Stimulated activated CD8-positive, alpha-beta memory T cell treated with anti-CD3 and anti-CD28 coated beads, Interleukin-4, amount 100 ng/mL, for 1 hour (primary cell): ENCODE measurements at places on chromosomes 16 and 17.

DNA sequence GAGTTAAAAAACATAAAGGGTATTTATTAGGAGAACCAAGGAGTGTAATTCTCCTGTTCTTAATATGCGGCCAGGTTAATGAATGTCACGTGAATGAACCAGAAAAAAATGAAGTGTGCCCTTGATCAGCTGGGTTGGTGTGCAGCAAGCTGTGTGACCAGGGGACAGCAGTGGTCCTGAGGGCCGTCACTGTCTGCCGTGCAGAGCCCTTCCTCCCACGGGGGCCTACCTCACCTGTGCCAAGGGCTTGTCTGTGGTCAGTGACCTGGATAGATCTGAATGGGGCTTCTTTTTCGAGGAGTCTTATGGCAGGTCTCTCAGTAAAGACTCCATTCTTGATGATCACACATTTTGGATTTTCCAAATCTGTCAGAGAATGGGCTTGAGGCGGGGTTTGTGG lies 17.7 kb upstream of the STH start:
- no peak for DNase-seq

DNA sequence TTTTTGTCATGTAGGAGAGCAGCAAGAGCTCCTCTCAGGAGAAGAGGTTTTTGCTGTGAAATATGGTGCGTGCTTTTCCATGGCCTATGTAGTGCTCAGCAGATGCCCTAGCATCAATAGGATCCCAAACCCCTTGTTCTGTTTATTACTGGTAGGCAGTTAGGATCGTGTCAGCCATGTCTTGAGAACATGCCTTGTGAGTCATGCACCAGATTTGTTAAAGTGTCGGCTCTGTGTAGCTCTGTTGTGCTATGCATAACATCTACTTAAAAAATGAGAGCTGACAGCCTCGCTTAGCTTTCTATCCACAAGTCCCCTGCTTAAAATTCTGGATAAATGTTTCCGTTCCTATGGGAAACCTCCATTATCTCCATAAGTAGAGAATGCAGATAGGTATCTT lies 4.4 kb upstream of the EIF4A3 start:
- DNase-seq = no peak

DNA sequence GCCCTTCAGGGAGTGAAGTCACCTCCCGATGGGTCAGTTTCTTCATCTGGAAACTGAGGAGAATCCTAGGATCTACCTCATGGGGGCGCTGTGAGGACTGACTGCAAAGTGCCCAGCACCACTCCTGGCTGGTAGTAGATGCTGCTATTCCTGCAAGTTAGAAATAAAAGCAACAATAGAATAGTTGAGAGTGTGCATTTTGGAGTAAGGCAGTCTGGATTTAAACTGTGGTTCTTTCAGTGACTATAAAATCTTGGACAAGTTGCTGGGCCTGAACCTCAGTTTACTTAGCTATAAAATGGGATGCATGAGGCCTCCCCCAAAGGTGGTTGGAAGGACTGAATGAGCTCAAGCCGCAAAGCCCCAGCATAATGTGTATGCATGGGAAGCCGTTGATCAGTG lies 70.6 kb downstream of the CYB5B start:
- no peak for DNase-seq

DNA sequence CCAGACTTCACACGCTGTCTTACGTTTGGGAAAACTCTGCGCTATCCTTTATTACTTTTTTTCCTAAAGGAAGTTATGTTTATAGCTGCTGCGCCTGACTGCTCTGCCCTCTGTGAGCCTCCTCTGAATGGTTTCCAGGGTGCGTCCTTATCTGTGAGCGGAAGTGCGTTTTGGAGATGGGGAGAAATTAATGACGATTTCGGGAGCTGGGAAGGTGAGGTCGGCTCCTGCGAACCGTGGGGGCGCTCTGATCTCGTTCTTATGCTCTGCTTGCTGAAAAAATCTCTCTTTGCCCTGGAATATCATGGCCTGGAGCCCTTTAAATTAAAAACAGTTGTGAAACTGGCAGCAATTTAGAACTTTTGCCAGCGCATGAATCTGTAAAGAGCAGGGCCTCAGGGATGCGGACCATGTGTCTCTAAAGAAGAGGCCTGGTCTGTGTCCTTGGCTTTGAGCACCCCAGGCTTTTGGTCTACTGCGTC lies 135.7 kb upstream of the ZFHX3 start:
- no peak for DNase-seq

GRCh38 chr16:67198238-67198734 lies 645 bp upstream of the ELMO3 start:
- no peak for DNase-seq

GRCh38 chr17:74107107-74107506 lies 96.4 kb upstream of the RPL38 start:
- no peak for DNase-seq

DNA sequence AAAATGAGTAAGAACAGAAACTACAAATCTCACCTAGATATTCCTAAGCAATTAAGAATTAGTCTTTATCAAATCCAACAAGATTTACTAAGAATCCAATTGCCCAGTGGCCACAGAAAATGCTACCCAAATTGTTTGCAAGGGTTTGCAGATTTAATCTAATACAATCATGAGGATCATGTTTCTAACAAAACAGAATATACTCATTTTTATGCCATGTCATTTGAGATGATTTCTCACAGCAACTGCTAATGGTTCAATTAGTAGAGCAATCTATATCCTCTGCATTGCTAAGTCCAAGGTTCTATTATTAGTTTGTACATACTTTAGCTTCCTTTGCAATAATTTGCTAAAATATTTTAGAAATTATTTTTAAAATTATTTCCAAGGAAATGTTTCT lies 41.2 kb downstream of the HELZ start:
- no peak for DNase-seq

DNA sequence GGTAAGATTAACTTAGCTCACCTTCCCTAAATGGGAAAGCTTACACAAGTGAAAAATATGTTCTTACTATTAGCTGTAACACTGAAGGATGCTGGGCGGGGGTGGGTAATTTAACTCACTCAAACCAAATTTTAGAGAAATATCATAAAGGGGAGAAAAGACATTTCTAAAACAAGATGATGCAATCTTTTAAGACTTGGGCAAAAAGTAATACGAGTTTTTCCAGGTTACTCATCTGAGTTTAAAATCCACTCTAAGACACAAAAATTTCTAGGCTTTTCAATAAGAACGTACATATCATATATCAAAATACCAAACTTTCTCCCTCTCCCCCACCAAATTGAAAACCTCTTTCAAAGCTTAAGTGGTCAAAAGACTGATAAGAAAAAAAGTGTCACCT lies 228.8 kb downstream of the CEP112 start:
- DNase-seq = no peak

- no peak for DNase-seq
These were observed 12.0 kb upstream of the RNF157 start for GRCh38 chr17:76252040-76252954.

- DNase-seq = no peak
These were observed 4.3 kb downstream of the KLHL36 start for GRCh38 chr16:84652566-84652965.

- DNase-seq = no peak
These were observed 127.9 kb downstream of the ENGASE start for GRCh38 chr17:79202480-79202879.

DNA sequence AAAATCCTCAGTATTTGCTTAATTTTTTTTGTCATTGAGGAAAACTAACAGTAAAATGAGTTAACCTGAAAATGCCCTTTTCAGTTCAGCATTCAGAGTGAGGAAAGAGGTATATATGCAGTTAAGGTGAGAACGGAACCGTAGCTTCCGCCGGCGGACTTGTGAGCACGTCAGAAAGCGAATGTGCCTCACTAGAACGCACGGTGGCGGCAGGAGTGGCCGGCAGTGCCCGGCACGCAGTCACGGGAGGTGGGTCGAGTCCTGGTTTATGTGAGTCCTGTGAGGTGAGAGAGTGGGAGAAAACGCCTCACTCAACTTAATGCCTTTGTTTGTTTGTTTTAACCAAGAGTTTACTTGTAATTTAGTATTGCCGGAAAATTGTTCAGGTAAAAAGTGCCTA lies 6.1 kb downstream of the SEC14L1 start:
- no peak for DNase-seq

- DNase-seq = no peak
These were observed at the start of gene PIK3R6 for GRCh38 chr17:8867361-8867981. Gene PIK3R6 (minus strand): TSS chr17:8867674. CDS start chr17:8849794, 17,880 bp downstream.

GRCh38 chr17:45896803-45897693 lies 2.7 kb downstream of the MAPT start:
- no peak for DNase-seq

- DNase-seq = no peak
These were observed 30.4 kb upstream of the PITPNA start for GRCh38 chr17:1592751-1593629.

DNA sequence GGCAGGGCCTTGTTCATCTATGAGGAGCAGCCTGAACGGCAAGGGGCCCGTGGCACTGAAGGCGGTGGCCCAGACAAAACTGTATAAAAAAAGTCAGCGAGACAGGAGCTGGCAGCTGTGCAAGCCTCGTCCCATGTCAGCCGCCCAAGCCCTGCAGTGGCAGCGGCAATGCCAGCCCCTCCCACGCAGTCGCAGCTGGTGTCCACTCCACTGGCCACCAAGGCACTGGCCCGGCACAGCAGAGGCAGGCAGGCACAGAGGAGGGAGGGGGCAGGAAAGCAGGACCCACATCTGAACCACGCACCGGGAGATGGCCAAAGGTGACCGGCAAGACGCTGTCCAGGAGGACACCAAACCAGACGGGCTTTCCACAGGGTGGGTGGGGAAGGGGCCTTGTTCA lies 15.9 kb upstream of the C16orf95 start:
- DNase-seq = no peak

DNA sequence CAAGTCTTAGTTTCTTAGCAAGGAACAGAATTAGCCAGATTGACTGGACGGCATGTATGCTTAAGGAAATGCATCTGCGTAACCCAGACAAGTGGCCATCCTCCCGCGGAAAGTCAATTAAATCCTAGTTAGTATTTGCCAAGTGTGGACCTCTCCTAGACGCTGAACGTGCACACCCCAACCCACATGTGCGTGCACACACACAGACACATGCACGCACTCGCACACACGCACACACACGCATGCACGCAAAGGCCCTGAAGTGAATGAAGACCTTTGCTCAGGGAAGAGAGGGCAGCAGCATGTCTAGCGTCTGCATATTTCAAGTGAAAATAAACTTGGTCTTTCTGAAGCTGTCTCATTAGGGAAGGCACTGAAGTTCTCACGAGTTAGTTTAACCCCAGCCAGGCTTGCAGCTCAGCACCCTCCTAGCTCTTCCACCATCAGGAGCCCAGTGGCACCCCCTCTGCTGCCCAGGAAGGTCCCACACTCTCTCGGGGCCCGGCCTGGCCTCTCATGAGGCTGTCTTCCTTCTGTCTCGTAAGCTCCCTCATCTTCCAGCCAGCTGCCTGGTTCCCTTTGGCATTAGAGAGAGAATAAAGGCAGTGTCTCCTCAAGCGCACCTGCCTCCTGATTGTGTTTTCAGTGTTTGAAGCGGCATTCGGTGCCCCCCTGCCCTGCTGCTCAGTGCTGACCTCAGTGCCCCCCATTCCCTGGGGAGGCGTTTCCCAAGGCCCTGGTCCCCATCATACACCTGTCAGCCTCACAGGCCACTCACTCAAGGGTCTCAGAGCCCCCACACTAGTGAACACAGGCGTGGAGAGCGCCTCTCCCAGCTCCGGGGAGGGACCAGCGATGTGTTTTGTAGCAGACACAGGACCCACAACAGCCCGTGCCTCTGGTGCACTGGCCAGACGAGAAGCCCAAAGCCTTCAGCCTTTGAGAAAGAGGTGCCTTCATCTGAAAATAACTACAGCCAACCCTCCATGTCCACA lies 52.2 kb upstream of the CHMP6 start:
- DNase-seq = no peak

DNA sequence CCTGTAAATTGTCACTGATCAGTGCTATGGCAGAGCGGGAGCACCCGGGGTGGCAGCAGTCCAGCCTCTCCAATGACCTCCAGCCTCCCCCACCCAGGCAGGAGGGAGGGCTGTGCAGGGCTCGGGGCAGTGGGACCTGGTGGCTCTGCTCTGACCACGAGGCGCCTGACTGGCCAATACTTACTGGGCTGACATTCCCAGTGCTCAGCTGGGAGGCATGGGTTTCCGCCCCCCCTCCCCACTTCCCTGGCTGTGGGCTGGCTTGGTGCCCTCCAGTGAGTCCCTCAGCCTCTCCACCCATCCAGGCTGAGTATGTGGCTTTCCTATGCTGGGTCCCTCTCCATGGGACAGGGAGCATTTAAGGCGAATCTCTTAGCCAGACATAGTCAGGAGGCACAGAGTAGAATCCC lies 2.7 kb downstream of the SOCS3 start:
- DNase-seq = no peak

- no peak for DNase-seq
These were observed 701 bp upstream of the DPEP2 start for GRCh38 chr16:67999985-68000384.

GRCh38 chr16:26963109-26963508 lies 103.6 kb upstream of the C16orf82 start:
- no peak for DNase-seq

DNA sequence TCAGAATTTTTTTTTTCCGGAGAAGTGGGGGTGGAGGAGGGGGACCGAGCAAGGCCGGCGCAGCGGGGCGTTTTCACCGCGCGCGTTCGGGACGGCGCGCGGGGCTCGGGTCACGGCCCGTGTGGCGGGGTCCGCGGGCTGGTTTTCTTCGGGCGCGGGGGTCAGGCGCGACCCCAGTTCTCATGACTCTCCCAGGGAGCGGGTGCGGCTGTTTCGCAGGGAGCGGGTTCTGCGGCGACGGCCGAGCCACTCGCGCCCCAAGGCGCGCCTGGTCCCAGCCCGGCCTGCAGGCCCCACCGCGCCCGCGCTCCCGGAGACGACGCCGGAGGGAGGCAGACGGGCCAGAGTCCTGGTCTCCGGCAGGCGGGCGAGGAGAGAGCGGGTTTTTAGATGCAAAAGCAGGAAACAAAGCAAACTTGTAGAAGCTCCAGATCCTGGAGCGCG lies 1.0 kb downstream of the BAHCC1 start:
- no peak for DNase-seq

DNA sequence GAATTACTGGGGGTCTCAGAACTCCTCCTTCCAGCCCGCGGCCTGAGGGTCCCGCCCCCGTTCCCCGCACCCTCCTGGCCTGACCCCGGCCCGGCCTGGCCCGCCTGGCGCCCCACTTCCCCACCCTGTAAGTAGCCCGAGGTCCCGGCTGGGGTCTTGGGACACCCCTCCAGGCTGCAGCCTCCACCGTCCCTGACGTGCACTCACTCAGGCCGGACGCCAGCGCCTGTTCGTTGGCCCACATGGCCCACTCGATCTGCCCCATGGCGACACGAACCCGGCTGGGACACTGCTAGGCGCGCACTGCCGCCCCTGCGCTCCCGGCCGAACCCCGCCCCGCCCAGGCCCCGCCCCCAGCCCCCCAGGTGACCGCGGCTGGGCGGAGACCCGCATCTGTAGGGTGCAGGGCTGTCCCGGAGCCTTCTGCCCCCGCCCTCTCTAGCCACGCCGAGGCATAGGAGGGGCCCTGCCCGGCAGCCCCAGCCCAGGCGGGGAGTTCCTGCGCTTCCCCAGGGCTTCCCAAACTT lies at the start of gene CYBA:
CYBA (minus strand) TSS at position 305 of the 527 bp plus-strand sequence; CDS start at position 265, 40 bp downstream.
- DNase-seq = peak; percentile 55

- DNase-seq = no peak
These were observed 44.7 kb upstream of the ACSF3 start for GRCh38 chr16:89048871-89049422.

- no peak for DNase-seq
These were observed 8.4 kb downstream of the P3H4 start for GRCh38 chr17:41803049-41804020.
